ENCODE measurements at places on chromosomes 7 and 10.

DNA sequence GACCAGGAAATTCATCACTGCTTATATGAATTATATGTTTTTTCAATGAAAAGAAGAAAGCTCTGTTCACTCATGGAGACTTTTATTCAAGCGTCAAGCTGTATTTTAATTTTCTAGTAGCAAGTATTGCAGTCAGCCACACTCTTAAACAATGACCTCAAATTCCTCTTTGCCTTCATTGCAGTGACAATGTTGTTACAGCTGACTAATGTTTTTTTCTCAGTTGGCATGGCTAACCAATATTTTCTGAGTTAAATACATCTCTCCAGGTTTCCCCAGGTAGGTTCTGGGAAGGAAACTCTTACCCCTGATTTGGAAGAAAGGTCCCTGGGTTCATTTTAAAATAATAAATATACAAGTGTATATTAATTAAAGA lies 241.5 kb downstream of the WDR11 start:
- no peak for DNase-seq

GRCh38 chr7:15345216-15345615 lies 216.6 kb downstream of the AGMO start:
- DNase-seq: no peak

DNA sequence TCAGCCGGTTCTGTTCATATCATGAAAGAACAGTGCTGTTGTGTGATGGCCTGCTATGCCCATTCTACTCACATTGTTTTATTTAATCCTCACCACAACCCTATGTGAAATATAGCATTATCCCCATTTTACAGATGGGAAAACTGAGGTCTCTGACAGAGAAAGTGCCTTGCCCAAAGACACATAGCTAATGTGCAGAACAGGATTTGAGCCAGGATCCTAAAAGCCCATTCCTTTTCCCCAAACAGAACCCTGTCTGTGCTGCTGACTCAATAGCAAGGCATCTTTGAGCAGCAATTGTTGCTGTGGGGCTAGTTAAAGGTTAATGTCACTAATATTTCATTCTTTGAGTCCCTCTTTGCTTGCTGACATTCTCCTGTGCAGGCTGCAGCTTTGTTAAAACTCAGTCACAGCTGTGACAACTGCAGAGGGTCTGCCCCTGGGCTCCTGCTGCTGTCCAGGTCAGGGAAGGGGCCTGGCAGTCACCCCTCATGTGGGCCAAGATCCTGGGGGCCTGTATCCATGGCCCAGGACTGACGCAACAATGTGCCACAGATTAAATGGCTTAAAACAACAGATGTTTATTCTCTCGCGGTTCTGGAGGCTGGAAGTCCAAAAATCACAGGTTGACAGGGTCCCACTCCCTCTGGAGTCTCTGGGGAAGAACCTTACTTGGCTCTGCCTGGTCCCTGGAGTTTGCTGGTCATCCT lies 40.4 kb downstream of the AFAP1L2 start:
- peak; percentile 3 for DNase-seq

DNA sequence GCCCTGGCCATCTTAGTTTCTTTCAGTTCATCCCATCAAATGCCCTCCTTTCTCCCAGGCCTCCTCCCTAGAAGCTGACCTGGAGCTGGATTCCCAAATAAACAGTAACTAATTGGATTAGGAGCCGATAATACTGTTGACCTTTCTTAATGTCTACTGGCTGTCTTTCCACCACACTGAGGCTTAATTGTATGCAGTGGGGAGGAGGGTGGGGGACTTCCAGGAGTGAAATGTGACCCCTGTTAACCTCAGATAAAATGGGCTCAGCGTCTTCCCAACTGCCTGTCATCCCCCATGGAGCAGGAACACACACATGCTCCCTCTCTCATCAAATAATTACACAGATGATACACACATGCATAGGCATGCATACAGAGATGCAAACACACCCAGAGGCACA lies 53.7 kb upstream of the LBX1 start:
- DNase-seq: peak; percentile 91

- DNase-seq: no peak
Observed at GRCh38 chr10:61081301-61081700, 137.3 kb upstream of the RHOBTB1 start.

- DNase-seq: no peak
Observed at GRCh38 chr7:76066716-76067503, 19.0 kb downstream of the MDH2 start.

DNA sequence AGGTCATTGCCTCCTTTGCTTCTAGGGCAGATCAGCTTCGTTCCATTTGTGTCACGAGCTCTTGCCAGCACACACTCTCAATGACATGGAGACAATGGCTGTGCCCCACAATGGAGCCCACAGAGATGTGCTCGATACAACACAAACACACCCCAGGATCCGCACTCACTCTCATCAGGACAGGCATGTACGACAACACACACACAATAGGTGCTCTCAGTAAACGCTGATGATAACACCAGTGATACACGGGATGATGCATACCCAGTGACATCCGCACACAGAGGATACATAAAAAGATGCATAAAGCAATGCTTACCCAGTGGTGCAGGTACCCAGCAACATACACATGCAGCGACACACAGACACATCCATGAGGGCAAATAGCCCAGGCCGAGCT lies 61.2 kb upstream of the LBX1 start:
- no peak for DNase-seq

DNA sequence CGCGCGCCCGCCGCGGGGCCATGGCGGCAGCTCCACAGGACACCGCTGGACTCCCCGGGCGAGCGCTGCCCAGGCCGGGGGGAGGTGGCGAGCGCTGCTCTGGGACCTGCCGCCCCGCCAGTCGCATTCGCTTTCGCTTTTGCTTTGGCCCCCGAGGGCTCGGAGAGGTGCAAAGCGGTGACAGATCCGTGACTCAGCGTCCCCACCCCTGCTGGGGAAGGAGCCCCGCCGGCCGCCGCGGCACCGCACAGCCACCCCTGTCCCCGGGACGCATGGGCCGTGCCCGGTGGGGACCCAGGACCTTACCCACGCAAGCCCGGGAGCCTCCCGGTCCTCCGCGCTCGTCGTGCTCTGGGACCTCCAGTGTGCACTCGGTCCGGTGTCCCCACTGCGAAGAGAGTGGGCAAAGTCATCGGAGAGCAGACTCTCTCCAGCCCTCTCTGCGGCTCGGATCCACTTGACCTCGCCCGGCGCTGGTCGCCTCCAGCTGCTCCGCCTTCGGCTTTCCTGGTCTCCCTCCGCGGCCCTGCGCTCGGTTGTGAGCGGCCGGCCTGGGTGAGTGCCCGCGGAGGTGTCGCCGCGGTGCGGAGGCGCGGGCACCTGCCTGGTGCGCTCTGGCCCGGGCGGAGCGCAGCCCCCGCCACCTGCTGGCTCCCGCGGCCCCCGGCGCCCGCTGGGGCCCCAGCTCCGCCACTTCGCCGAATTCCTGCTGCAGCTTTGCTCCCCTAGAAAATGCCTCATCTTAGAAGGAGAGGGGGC lies at the start of gene IL15RA:
IL15RA (minus strand) TSS at position 73 of the 759 bp plus-strand sequence; CDS start at position 22, 51 bp downstream.
- no peak for DNase-seq

DNA sequence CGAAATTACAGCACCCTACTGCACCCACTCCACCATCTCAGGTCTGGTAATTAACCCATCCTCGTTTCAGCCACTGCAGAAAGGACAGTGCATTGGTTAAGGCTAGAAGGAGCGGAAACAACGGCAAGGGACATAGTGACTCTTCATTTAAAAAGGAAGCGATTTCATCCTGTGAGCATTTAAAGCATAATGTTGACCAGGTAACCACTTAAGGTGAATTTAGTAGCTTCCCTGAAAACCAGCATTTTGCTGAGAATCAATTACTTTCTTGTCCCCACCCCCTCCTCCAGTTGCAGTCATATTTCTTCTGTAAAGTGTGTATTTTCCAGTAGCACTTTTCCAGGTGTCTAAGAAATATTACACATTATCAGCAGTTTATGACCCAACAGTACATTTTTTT lies 821 bp upstream of the JAZF1 start:
- no peak for DNase-seq

- no peak for DNase-seq
Observed at GRCh38 chr7:127322351-127322750, 69.6 kb upstream of the GRM8 start.

- DNase-seq: no peak
Observed at GRCh38 chr10:14926722-14927416, 27.0 kb downstream of the DCLRE1C start.

- DNase-seq: no peak
Observed at GRCh38 chr7:8423057-8423456, 10.4 kb upstream of the NXPH1 start.

GRCh38 chr10:116827214-116827671 lies 22.1 kb upstream of the ENO4 start:
- DNase-seq: no peak

DNA sequence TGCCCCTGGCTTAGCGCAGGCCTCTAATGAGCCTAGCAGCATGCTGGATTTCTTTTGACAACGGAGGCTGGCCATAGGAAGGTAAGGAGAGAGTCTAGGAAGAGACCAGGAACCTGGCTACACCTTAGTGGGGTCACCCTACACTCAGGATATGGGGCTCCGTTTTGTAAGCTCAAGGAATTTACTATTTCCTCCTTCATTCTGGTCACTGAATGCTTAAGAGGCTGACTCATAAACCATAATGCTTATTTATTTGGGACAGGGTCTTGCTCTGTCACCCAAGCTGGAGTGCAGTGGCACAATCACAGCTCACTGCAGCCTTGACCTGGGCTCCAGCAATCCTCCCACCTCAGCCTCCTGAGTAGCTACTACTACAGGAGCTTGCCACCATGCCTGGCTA lies 38.4 kb downstream of the CARD11 start:
- no peak for DNase-seq
